Nucleus accumbens (tissue), 56 donors: ENCODE measurements at places on chromosomes 6 and 20.

- DNase-seq, result no peak
Observed at GRCh38 chr6:168408504-168409136, 32.4 kb upstream of the SMOC2 start.

- no peak for DNase-seq
Observed at GRCh38 chr20:15100506-15101160, 763.2 kb upstream of the FLRT3 start.

- DNase-seq, result no peak
Observed at GRCh38 chr20:41111578-41111951, 25.8 kb upstream of the PLCG1 start.

DNA sequence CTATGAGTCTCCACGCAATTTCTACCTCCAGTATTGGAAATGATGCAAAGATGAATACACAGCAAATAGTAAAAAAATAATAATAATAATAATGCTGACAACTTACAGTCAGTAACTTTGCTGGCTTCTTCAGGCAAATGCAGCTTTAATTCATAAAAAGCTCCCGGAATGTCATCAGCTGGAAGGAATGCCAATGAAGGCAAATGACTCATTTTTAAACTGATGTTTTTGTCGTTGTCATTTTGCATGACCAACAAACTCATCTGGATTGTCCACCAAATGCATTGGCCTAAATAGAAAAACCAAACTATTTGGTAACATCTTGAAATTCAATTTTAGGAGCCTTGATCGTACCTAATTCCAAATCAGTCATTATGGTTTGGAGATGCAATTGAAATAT, 217.1 kb downstream of the ALDH8A1 start:
- DNase-seq, result no peak

DNA sequence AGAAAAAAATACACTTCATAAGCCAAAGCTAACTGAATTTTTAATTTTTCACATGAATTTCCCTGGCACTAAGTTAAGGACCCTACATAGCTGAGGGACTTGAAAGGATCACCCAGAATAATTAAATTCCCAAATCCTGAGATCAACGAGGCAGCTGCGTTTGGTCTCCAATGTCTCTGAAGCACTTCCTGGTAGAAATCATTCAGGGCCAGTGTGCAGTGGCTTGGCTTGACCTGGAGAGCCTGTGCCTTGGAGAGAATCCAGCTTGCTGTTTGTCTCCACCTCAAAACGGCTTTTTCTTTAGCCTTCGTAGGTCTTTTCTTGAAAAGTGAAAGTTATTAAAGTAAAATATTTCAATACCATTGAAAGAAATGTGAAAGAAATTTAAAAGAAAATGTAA, 92.4 kb downstream of the SMOC2 start:
- DNase-seq, result no peak

GRCh38 chr6:125213939-125214338, 60.4 kb downstream of the TPD52L1 start:
- no peak for DNase-seq

- no peak for DNase-seq
Observed at GRCh38 chr6:3119040-3119723, 671 bp downstream of the BPHL start.

DNA sequence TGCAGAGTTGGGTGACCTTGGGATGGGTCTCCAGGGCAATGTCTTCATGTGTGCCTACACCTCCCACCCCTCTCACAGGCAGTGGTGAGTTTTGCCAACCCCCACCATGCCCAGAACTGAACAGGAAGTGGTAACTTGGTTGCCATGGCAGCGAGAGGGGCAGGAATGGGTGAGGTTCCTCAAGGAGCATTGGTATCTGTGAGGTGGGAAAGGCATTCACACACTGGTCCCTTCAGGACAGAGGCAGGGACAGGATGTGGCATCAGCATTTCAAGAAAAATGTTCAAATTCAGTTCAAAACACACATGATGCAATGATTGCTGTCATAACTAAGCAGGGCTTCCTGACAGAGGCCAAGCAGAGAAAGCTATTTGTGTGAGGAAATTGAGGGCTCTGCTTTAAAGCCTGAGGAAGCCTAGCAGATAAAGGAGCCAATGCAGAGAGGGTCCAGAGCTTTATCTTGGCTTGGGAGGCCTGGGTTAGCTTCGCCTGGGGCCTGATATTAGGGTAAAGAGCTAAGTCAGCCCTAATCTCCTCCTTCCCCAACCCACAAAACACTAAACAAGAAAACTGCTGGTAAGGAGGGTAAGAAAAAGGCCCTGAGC, 551 bp downstream of the TREML2 start:
- no peak for DNase-seq

DNA sequence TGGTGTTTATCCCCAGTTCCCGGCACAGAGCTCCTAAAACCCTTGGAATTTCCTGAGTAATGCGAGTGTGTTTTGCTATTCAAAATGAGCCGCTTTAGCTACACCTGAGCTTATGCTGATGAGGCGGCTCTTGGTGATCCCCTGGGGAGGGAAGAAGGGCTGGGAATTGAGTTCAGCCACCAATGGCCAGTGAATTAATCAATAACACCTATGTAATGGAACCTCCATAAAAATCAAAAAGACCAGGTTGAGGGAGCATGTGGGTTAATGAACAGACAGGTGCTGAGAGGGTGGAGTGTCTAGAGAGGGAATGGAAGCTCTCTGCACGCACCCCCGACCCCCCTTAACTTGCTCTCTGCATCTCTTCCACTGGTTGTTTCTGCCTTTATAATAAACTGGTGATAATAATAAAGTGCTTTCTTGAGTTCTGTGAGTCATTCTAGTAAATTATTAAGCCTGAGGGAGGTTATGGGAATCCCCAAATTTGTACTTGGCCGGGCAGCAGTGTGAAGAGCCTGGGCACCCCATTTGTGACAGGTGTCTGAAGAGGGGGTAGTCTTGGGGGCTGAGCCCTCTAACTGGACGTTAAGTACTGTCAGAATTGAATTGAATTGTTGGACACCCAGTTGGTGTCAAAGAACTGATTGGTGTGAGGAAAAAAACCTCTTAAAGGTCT, 24.6 kb upstream of the SERPINB1 start:
- no peak for DNase-seq

DNA sequence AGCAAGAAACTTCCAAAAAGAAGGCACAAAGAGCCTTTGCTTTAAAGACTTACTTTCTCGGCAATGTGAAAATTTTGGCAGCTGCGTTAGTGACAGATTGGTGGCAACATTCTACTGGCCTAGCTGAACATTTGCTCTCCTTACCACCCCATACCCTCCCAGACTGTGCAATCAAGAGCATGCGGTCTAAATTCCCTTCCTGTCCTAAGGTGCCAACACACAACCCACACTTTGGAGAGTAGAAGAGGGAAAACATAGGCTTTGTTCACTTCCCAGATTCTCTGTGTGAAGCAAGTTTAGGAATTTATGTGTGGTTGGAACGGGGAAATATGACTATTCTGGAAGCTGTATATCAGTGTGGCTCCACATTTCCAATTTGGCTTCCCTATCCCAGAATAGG, 29.8 kb upstream of the NEDD9 start:
- no peak for DNase-seq

GRCh38 chr6:168147205-168147738, 68.3 kb upstream of the FRMD1 start:
- DNase-seq, result no peak

GRCh38 chr20:35617397-35618262, 2.0 kb downstream of the SPAG4 start:
- peak; percentile 19 for DNase-seq

DNA sequence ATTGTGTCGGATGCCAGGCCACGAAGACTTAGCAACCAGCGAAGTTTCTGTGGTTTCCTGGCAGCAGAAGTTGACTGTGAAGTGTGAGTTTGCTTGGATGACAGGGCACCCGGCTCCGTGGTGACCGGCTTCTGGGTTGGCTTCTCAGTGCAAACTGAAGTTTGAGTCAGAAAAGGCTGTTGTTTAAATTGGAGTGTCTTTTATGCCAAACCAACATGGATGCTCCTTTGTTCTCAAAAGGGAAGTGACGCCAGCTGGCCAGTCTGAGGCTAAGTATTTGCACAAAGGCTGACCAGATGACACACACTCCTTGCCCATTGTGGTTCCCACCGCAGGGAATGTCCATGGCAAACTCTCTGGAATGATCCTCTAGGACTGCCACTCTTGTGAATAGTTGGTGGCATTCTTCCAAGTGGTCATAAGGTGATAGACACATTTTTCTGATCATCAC, 164.8 kb upstream of the QKI start:
- peak; percentile 29 for DNase-seq

- no peak for DNase-seq
Observed at GRCh38 chr20:37852666-37853065, 50.3 kb upstream of the VSTM2L start.

DNA sequence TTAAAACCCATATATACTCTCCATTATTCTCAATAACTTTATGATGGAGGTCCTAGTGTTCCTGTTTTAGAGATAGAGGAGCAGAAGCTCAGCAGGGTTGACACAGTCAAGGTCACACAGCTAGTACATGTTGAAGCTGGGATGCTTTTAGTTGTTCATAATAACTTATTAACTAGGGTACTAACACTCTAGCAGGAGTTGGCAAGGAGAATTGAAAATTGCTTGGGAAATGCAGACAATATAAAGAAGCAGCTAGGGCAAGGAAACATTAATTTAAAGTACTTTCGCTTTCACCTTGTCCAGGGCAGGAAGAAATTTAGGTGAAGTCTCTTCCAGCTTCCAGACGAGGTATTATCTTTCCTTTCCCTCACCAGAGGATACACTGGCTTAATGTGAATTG, 133.7 kb downstream of the RCAN2 start:
- DNase-seq, result no peak

DNA sequence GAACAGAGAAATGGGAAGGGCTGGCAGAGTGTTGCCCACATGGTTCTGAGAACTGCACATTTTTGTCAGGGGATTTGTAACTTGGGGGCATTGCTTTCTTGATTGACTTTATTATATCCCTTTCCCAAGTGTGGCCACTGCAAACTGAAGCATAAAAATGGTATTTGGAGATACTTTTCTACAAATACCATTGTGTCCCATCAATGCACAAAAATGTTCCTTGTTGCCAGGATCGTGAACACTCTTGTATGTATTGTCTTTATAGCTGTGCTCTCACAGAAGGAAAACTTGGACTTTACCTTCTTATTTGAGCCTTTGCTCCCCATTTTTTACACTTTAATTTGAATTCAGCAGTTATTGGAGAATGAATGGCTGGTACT, 57.1 kb upstream of the C20orf144 start:
- no peak for DNase-seq

DNA sequence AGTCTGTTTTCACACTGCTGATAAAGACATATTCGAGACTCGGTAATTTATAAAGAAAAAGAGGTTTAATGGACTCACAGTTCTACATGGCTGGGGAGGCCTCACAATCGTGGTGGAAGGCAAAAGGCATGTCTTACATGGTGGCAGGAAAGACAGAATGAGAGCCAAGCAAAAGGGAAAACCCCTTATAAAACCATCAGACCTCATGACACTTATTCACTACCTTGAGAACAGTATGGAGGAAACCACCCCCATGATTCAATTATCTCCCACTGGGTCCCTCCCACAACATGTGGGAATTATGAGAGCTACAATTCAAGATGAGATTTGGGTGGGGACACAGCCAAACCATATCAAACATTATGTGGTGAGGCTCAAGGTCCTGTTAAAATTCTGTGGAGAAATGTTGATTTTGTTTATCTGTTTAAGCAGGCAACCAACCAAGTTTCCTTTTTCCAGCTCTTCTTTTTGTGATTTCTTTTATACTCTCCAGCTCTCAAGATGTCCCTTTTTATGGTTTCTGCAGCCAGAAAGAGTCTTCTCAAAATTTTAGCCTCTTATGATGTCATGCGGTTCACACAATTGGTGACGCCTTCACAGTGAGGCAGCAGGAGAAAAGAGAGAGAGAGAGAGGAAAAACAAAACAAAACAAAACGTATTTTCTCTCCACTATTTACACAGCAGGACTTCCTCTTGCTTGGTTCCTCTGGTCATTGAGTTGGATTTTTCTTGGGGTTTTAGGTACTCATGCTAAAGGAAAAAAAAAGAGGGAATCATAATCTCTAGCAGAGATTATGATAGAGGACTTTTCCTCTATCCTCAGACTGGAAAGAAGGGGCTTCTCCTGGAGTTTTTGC, 18.0 kb downstream of the AIG1 start:
- no peak for DNase-seq

GRCh38 chr6:149223120-149223903, 94.2 kb upstream of the TAB2 start:
- DNase-seq, result no peak

GRCh38 chr20:41032271-41032670, 3.6 kb downstream of the TOP1 start:
- no peak for DNase-seq

DNA sequence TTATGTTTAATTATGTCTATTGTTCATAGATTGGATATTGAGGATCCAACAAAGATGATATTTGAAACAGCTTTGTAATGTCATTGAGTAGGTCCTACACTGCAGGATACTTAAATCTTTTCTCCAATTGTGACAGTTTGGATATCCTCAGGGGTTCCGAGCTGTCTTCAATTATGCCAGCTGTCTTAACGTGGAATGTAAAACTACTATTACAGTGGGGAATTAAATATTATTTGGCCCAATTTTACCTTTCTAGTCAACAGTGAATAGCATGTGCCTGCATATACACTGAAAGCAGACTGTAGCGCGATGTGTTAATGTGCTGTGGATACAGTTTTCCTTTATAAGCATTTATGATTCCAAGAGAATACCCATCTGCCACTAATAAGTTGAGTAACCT, 156.9 kb downstream of the GRIK2 start:
- no peak for DNase-seq

GRCh38 chr6:120493505-120493904, 840.8 kb downstream of the TBC1D32 start:
- no peak for DNase-seq

DNA sequence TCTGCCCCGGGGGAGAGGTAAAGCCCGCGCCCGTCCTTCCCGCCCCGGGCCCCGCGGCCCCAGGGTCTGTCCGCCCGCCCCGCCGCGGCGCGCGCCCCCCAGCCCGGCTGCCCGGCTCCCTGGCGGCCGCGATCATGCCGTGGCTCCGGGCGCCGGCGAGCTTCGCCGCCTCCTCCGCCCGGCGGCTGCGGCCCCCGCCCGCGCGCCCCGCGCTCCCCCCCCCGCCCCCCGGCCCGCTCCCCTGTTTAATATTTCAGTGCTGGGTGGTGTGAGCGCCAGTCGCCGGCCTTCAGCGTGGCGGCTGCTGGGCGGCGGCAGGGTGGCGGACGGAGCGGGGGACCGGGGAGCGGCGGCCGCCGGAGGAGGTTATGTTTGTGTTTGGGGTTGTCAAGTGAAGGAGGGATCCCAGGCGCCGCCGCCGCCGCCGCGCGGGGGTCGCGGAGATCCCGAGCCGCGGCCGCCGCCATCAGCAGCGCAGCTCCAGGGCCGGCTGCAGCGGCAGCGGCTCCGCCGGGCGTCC, at the start of gene HIVEP1:
Gene HIVEP1 (plus strand): TSS at position 275 of the 520 bp plus-strand sequence. CDS start 3,317 bp downstream, outside the sequence.
- no peak for DNase-seq

GRCh38 chr20:62025832-62026563, 39.7 kb downstream of the TAF4 start:
- DNase-seq, result no peak

- DNase-seq, result no peak
Observed at GRCh38 chr6:56549014-56549413, 93.7 kb downstream of the DST start.
